ENCODE measurements at places on chromosomes 1 and 21. TPM values are rescaled to one million over a fixed set of nuclear protein-coding genes. Genes with fewer than 3 reads are reported as not detected.
A peak's percentile ranks its signal among the peaks of the same experiment; 100 is the strongest.

- H3K36me3 ChIP-seq, result no peaks in the 10 kb centered on the region
- DNase-seq, result no peak
- H3K4me1 ChIP-seq, result peaks cover 38% of the 10 kb centered on the region
- no peak overlapping the region for H3K27ac ChIP-seq
- no peaks in the 10 kb centered on the region for H3K27me3 ChIP-seq
Measured at GRCh38 chr1:183837062-183837461, 32.1 kb downstream of the RGL1 start.

DNA sequence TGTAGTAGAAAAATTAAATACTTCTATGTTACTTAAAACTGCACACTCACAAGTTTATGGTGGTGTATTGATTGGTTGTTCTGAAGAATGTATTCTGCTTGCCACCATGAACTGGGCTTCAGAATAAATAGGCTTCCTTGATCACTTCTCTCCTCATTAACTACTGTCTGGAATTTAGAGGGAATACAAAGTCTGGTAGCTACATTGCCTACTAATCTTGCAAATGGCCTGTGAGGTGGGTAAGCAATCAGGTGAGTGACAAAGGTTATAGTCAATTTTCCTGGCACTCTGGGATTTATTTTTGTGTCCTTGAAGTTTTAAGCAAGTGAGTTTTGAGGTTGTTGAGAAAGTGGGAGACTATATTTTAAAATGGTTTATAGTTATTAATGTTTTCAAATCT, 101.8 kb downstream of the ROR1 start:
- H3K4me1 ChIP-seq, result no peaks in the 10 kb centered on the region
- H3K36me3 ChIP-seq, result no peaks in the 10 kb centered on the region
- no peak overlapping the region for H3K27ac ChIP-seq
- H3K4me3 ChIP-seq, result no peak overlapping the region
- DNase-seq, result no peak

GRCh38 chr1:210129759-210130158, 102.8 kb upstream of the SERTAD4 start:
- H3K4me1 ChIP-seq, result no peaks in the 10 kb centered on the region
- DNase-seq, result no peak
- H3K36me3 ChIP-seq, result no peaks in the 10 kb centered on the region
- H3K27me3 ChIP-seq, result no peaks in the 10 kb centered on the region
- H3K4me3 ChIP-seq, result no peak overlapping the region

DNA sequence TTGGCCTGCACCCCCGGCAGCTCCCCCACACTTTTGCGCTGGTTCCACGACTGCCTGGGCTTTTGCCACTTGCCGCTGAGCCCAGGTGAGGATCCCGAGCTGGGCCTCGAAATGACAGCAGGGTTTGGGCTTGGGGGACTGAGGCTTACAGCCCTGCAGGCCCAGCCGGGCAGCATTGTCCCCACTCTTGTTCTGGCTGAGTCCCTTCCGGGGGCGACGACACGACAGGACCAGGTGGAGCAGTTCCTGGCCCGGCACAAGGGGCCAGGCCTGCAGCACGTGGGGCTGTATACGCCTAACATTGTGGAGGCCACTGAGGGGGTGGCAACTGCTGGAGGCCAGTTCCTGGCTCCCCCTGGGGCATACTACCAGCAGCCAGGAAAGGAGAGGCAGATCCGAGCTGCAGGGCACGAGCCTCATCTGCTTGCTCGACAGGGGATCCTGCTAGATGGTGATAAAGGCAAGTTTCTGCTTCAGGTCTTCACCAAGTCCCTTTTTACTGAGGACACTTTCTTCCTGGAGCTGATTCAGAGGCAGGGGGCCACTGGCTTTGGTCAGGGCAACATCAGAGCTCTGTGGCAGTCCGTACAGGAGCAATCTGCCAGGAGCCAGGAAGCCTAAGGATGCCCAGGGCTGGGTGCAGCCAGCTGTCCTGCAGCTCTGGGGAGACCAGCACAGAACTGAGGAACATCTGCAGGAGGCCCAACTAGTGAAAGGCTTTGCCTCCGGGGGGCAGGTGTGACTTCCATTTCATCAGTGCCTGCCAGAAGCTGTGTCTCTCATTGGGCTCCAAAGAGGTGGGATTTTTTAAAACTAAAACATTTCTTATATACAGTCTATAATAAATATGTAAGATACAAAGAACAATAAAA, 1.2 kb downstream of the HPDL start:
- H3K4me3 ChIP-seq, result peak overlapping the region; percentile 48
- H3K36me3 ChIP-seq, result peaks cover 28% of the 10 kb centered on the region
- H3K27me3 ChIP-seq, result no peaks in the 10 kb centered on the region
- peaks cover 31% of the 10 kb centered on the region for H3K4me1 ChIP-seq

DNA sequence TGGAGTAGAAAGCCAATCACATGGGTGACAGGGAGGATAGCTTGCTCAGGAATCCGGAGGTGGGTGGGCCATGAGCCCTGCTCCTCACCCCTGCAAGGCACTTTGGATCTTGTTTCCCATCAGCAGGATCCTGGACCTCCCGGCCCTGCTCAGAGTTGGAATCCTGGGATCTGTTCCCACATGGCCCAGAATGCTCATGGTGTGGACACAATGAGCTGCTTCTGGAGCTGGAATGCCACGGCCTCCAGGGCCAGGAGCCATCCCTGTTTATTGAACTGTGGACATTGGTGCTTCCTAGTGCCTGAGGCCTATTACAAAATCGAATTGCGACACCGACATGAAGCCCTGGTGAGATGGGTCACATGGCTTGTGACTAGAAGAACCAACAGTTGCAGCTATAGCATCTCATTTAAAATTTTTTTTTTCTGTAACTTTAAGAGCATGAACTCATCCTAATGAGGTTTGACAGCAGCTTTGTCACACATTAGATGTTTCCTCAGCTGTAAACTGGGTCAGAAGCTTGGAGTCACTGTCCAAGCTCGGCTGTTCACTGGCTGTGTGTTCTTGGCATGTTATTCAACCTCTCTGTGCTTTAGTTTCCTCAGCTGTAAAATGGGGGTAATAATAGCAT, 40.4 kb upstream of the GOLT1A start:
- H3K4me1 ChIP-seq, result no peaks in the 10 kb centered on the region
- H3K27me3 ChIP-seq, result no peaks in the 10 kb centered on the region
- no peak overlapping the region for H3K4me3 ChIP-seq
- DNase-seq, result no peak
- H3K27ac ChIP-seq, result no peak overlapping the region

- no peak overlapping the region for H3K4me3 ChIP-seq
- peaks cover 11% of the 10 kb centered on the region for H3K4me1 ChIP-seq
- peaks cover 5% of the 10 kb centered on the region for H3K27me3 ChIP-seq
- H3K36me3 ChIP-seq, result no peaks in the 10 kb centered on the region
Measured at GRCh38 chr1:214124281-214124805, 136.6 kb downstream of the PROX1 start.

DNA sequence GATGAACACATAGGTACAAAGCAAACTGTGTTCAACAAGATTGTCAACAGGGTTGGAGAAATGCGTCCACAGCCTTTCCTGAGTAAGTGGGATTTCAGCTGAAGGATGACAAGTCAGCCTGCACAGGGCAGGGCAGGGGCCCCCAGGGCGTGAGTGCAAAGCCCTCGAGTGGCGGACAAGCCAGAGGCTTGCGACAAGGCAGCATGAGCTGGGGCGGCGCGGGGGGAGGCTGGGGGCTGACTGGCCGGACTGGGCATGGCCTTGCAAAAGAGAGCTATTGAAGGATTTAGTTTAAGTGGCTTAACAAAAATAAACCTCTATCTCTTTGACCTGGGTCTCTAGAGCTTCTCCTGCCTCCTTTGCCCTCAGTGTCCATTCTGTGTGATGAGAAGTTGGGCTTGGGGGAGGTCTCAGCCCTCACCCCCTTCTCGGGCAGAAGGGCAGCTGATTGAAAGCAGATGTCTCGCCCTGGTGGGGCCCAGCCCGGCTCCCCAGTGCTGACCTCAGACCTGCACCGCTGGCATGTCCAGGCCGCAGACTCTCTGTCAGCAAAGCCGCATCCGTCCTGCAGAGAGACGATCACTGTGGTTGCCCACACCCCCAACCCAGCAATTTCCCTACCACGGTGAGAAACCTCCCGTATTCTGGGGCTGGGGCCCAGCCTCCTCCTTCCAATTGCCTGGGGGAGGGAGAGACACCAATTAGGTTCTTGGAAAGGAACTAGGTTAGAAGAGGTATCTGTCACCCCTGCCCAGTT, 24.3 kb upstream of the EPS8L3 start:
- H3K27ac ChIP-seq, result peak overlapping the region; percentile 77
- no peaks in the 10 kb centered on the region for H3K27me3 ChIP-seq
- peaks cover 35% of the 10 kb centered on the region for H3K4me1 ChIP-seq
- no peaks in the 10 kb centered on the region for H3K36me3 ChIP-seq
- peak; percentile 79 for DNase-seq

- no peaks in the 10 kb centered on the region for H3K27me3 ChIP-seq
- H3K36me3 ChIP-seq, result no peaks in the 10 kb centered on the region
- no peak for DNase-seq
- H3K27ac ChIP-seq, result no peak overlapping the region
Measured at GRCh38 chr1:67171978-67172377, 5.7 kb downstream of the IL23R start.

- no peak overlapping the region for H3K27ac ChIP-seq
- no peaks in the 10 kb centered on the region for H3K4me1 ChIP-seq
- no peak overlapping the region for H3K4me3 ChIP-seq
- no peak for DNase-seq
- H3K27me3 ChIP-seq, result no peaks in the 10 kb centered on the region
- no peaks in the 10 kb centered on the region for H3K36me3 ChIP-seq
Measured at GRCh38 chr21:29763674-29764073, 176.1 kb downstream of the GRIK1 start.

DNA sequence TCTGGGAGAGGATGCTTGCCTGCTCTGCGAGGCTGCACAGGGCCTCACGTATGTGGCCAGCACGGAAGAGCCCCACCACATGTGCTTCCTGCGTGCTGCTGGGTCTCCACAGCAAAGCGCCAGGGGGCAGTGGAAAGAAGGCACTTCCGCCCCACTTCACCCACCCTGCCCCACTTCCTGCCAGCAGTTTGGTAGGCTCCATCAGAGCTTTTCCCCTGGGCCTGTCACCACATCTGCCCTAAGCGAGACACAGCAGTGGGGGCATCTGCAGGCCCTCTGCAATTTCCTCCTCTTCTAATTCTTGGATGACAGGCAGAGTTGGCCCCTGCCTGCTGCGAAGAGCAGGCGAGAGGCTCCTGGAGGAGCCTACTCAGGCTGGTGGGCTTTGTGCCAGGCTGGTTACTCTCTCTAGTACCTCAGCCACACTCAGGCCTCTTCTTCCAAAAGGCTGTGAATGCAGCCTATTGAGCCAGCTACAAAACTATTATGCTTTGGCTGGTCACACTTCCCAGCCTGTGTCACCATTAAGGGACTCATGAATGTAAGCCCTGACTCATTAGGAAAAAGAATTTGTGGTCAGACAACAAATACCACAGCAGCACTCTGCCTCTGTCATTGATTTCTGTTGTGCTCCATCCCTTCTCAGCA, 25.0 kb downstream of the CD244 start:
- no peaks in the 10 kb centered on the region for H3K27me3 ChIP-seq
- H3K27ac ChIP-seq, result peak overlapping the region; percentile 68
- peak; percentile 95 for DNase-seq

- H3K27me3 ChIP-seq, result no peaks in the 10 kb centered on the region
- H3K36me3 ChIP-seq, result no peaks in the 10 kb centered on the region
- no peak overlapping the region for H3K4me3 ChIP-seq
- H3K27ac ChIP-seq, result no peak overlapping the region
Measured at GRCh38 chr1:39170731-39171667, 33.5 kb upstream of the MACF1 start.

GRCh38 chr1:24119859-24120756, 8.2 kb upstream of the MYOM3 start:
- no peaks in the 10 kb centered on the region for H3K27me3 ChIP-seq
- DNase-seq, result peak; percentile 48
- H3K27ac ChIP-seq, result no peak overlapping the region
- no peak overlapping the region for H3K4me3 ChIP-seq
- no peaks in the 10 kb centered on the region for H3K36me3 ChIP-seq

DNA sequence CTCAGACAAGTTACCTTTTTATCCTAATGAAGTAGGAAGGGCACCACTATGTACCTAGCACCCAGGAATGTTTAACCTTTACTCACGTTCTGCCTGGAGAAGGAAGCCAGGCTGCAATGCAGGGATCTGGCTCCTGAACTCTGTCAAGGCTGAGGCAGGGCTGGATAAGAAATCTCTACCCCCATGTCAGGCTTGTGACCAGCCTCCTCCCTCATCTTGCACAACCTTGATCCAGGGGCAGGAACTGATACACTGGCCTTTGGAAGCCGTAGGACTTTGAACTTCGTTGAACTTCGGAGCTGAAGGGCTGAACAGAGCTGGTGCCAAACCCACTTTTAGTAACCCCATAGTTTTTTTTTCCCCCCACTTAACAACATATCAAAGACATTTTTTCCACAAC, 8.0 kb upstream of the AKR1A1 start:
- H3K36me3 ChIP-seq, result no peaks in the 10 kb centered on the region
- DNase-seq, result no peak
- H3K27ac ChIP-seq, result peak overlapping the region; percentile 14
- no peaks in the 10 kb centered on the region for H3K27me3 ChIP-seq

DNA sequence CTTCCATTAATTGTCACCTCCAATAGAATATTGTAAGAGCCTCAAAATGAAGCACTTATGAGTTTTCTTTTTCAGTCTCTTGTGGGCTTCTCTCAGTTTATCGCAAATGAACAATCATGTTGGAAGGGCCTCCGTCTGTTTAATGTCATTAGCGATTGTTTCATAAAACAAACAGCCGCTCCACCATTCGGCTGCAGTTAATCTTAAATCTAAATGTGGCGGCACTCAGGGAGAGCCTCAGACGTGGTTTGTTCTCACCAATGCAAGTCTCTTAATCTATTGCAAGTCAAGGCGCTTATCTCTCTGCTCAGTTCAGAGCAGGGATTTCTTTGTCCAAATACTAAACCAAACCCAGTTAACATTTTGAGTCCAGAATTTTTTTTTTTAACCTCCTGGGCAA, 34.9 kb upstream of the ESRRG start:
- no peak for DNase-seq
- no peaks in the 10 kb centered on the region for H3K36me3 ChIP-seq
- H3K4me1 ChIP-seq, result no peaks in the 10 kb centered on the region
- H3K27ac ChIP-seq, result no peak overlapping the region
- H3K27me3 ChIP-seq, result no peaks in the 10 kb centered on the region

GRCh38 chr1:15224974-15225373, 22.0 kb upstream of the FHAD1 start:
- H3K4me1 ChIP-seq, result no peaks in the 10 kb centered on the region
- H3K27ac ChIP-seq, result peak overlapping the region; percentile 8
- no peak overlapping the region for H3K4me3 ChIP-seq
- H3K36me3 ChIP-seq, result no peaks in the 10 kb centered on the region
- no peaks in the 10 kb centered on the region for H3K27me3 ChIP-seq
- no peak for DNase-seq

- H3K4me1 ChIP-seq, result peaks cover 47% of the 10 kb centered on the region
- DNase-seq, result no peak
- H3K4me3 ChIP-seq, result peak overlapping the region; percentile 87
Measured at GRCh38 chr1:202958544-202959275, 598 bp upstream of the ADIPOR1 start.

The NECAP2 gene
- 116 TPM for total RNA-seq

The DMBX1 gene
- total RNA-seq, result not detected

The GNAT2 gene
- total RNA-seq, result not detected

The CELA3A gene
- not detected for total RNA-seq

The FABP3 gene
- total RNA-seq, result 24.7 TPM

The CCDC30 gene
- 4.7 TPM for total RNA-seq

The PTBP2 gene
- 72.8 TPM for total RNA-seq

The ADCY10 gene
- 0.12 TPM for total RNA-seq
